Activated gamma-delta T cell treated with anti-CD3 and anti-CD28 coated beads, Interleukin-2, amount 50 U/mL, for 16 hours (primary cell): ENCODE measurements at places on chromosomes 16 and 17.

DNA sequence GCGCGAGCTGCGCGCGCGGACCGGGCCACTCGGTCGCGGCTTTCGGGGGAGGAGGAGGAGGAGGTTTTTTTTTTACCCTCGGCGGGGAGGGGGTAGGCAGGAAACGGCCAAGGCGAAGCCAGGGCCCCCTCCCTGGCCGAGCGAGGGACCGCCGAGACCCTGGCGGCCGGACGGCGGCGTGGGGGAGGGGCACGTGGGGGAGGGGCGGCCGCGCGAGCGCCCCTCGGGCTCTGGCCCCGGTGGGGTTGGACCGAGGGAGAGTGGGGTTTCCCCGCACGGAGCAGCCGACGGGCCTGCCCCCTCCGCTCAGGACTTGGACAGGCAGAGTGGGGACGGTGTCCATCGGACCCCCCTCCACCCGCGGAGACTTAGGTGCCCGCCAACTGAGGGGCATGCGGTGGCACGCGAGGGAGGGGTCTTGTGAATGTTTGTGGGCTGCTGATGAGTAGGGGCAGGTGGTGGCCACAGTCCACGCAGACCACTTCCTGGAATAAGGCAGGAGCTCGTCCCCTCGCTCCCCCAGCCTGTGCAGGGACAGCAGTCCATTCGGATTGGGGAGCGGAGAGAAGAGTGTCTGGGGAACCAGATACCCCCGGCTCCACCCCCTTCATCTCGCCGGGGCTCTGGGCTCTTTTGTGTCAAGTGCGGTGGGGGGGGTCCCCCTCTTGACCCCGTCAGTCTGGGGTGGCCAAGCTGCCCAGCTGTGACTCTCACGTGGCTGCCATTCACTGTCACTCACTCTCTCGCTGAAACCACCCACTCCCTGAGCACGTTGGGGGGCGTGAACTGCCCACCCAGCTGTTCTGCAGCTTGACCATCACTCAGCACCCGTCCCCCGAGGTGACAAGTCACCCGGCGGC lies 3.0 kb upstream of the CHD3 start:
- peak; percentile 18 for DNase-seq

DNA sequence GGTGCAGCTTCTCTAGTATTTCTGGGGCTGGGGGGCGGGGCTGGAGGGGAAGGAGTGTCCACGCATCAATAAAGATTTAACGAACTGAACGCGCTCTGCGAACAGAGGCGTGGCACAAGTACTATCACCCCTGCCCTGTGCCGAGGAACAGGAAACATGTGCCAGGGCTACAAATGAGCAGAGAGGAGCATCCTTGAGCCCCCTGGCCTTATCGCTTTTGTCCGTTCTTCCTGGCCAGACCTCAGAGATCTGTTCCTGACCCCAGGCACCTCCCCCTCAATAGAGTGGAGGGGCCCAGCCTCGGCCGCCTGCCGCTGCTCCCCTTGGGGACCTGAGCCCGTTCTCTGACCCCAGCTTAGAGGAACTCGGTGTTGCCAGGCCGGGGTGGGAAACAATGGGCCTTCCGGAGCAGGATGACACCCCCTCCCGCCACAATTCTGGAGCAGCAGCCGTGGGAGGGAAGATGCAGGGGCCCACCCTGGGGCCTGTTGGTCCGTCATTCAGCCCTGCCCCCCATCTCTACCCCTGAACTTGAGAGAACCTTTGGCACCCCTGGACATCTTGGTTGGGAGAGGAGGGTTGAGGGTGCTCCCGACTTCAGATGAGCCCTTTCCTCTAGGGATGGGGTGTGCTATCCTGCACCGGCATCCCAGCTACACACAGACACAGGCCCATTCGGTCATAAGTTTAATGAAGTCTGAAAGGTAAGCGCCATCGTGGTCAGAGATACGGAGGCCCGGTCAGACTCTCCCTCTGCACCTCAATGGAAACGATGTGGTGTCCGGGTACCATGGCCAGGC lies 1.1 kb downstream of the NAA38 start:
- DNase-seq, result no peak

- no peak for DNase-seq
These were observed 44.1 kb downstream of the MRC2 start for GRCh38 chr17:62671553-62671952.

DNA sequence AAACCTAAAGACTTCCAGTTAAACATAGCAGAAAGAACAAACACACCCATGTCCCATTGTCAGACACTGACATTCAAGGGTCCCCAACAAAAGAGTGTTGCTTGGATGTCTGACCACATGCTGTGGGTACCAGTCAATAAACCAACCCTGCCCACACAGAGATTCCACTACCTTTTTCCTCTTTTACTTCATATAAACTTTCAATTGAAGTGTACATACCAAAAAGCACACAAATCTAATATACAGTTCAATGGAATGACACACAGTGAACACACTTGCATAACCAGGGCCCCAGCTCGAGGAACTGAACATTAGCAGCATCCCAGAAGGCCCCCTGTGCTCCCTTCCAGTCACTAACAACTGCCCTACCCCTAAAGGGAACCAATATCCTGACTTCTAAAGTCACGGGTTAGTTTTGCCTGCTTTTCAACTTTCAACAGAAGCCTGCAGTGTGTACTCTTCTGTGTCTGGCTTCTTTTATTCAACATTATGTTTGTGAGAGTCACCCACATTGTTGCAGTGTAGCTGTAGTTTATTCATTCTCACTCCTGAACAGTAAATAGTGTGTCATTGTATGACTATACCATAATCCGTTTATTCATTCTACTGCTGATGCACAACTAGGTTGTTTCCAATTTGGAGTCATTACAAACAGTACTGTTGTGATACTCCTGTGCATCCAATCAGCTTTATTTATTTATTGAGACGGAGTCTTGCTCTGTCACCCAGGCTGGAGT lies 18.0 kb downstream of the CFDP1 start:
- no peak for DNase-seq

DNA sequence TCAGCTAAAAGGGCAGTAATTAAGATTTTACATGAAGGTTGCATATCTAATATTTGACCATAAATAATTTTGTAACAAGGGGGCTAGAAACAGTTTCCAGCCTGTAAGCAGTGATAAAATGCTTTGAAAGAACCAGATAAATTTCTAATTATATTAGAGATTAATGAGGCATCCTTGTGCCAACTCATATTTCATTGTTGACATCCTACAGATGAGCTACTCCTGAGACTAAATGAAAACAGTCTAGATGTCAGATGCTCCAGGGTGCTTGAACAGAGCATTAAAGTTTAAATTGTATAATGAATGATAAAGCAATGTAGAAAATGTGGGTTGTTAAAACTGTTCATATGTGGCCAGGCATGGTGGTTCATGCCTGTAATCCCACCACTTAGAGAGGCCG lies 23.3 kb downstream of the IQCK start:
- no peak for DNase-seq

DNA sequence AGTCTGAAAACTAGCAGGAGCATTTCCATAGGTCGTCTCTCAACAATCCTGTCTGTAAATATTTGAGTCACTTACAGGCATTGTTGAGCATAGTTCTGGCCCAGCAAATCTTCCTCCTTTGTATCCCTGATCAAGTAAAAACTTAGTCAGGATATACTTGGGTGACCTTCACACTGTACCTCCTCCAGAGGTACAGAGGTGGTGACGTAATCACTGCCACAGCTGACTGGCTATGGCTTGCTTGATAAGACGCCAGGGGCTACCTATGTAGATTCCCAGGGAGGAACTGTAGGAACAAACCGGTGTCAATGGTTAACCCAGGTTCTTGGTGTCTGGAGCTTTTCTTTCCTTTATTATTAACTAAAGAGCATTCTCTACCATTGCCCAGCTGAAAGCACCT lies at the start of gene KCNJ16:
KCNJ16 (plus strand) TSS at position 270 of the 400 bp plus-strand sequence. CDS start 56,863 bp downstream, outside the sequence.
- no peak for DNase-seq

DNA sequence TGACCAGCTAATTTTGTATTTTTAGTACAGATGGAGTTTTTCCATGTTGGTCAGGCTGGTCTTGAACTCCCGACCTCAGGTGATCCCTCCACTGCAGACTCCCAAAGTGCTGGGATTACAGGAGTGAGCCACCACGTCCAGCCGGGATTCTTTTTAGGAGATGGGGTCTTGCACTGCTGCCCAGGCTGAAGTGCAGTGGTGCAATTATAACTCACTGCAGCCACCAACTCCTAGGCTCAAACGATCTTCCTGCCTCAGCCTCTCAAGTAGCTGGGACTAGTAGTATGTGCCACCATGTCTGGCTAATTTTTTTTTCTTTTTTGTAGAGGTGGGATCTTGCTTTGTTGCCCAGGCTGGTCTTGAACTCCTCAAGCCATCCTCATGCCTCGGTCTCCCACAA lies 56.4 kb upstream of the MGAT5B start:
- DNase-seq, result no peak
